ENCODE measurements at places on chromosomes 4 and X. TPM values are rescaled to one million over a fixed set of nuclear protein-coding genes. Genes with fewer than 3 reads are reported as not detected.

Gene NBDY
- 8.3 TPM for total RNA-seq

Gene HERC3
- 34.5 TPM for total RNA-seq

Gene GPR50
- not detected for total RNA-seq

DNA sequence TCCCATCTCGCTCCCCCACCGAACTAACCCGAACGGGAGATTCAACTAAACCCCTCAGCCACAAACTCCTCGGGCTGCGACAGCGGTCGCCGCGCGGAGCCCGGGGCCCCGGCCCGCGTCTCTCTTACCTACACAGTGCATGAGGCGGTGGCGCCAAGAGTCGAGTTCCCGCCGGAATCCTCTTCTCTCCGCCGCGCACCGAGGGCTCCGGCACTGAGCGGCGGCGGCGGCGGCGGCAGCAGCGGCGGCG is 160 bp downstream of the LCORL start:
- H3K27me3 ChIP-seq: no peaks in the 10 kb centered on the region
- DNase-seq: no peak
- H3K4me1 ChIP-seq: peaks cover 16% of the 10 kb centered on the region
- peak overlapping the region; percentile 86 for H3K27ac ChIP-seq
- no peaks in the 10 kb centered on the region for H3K36me3 ChIP-seq

DNA sequence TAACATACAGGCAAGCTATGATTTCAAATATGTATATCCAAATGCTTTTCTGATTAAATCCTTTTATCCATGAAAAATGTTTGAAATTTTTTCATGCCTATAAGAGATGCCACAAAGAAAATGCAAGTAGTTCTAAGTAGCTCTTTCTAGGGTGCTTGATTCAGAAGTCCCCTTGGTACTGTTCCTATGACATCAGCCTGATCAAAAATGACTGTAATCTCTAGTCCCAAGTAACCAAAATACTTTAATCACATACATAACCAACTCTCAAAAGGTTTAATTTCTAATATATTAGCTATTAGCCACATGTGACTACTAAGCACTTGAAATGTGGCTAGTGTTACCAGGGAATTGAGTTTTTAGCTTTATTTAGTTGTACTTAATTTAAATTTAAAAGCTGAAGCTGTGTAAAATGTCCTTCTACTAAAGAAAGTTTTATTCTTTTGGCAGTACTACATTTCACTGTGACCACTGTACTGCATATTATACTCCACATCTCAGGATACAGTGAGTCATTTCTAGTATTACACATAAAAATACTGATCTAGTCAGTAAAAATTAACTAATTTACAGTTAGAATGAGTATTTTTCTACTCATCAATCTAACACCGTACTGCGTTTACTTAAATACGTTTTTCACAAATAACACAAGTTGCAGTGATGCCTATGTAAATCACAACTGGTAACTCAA is 33.9 kb downstream of the FBXW7 start:
- no peaks in the 10 kb centered on the region for H3K4me1 ChIP-seq
- H3K36me3 ChIP-seq: no peaks in the 10 kb centered on the region
- H3K27ac ChIP-seq: no peak overlapping the region
- no peak overlapping the region for H3K4me3 ChIP-seq
- no peak for DNase-seq

DNA sequence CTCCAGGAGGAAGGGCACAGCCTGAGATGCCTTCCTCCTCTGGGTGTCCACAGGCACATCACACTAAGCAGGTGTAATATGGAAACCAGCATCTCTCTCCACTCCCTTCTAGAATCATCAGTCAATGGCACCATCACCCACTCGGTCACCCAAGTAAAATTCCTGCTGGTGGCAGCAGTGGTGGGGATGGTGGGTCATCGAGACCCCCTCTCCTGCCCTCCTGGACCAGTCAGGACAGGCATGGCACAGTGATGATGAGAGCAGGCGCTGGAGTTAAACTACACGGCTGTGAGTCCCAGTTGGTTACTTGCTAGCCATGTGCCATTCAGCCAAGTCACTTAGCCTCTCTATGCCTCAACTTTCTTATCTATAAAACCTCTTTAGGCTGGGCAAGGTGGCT is 42.5 kb downstream of the SCD5 start:
- DNase-seq: no peak
- H3K36me3 ChIP-seq: no peaks in the 10 kb centered on the region
- no peak overlapping the region for H3K27ac ChIP-seq

DNA sequence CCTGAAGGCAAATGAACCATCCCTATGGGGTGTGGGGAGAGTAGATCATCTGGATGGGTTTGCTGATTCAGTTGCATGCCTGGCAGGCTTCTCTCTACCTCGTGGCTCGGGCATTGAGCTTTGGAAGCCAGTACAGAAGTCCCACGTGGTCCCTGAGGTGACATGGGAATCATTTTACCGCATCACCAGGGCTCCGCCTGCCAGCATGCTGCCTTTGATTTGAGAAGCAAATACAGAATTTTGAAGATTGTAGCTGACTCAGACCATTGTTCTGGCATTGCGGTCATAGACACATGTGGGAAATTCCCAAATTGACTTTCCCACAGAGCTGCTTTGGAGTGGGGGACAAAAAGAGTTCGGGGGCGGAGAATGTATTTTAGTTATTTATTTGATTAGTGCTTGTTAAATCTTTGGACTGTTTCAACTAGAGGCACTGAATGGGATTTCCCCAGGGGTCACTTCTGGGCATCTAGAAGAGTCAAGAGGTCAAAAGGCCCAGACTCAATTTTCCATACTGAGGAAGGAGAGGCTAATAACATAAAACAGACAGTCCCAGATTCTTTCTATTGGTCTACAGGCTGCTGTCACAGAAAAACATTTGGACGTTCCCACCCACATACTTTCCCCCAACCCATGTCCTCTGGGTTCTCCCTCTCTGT is 79.3 kb downstream of the NHSL2 start:
- no peaks in the 10 kb centered on the region for H3K27me3 ChIP-seq
- no peak overlapping the region for H3K27ac ChIP-seq
- H3K4me1 ChIP-seq: no peaks in the 10 kb centered on the region
- H3K36me3 ChIP-seq: no peaks in the 10 kb centered on the region
- DNase-seq: no peak

- H3K4me1 ChIP-seq: no peaks in the 10 kb centered on the region
- no peak overlapping the region for H3K27ac ChIP-seq
- H3K36me3 ChIP-seq: no peaks in the 10 kb centered on the region
These were observed 46.7 kb downstream of the TMEM154 start for GRCh38 chr4:152633118-152633517.

Data from thoracic aorta (tissue), 2 donors.